ENCODE measurements at places on chromosomes 5 and 9. TPM values are rescaled to one million over a fixed set of nuclear protein-coding genes. Genes with fewer than 3 reads are reported as not detected.

- DNase-seq, result no peak
Observed at GRCh38 chr5:109141222-109142200, 268.3 kb downstream of the PJA2 start.

GRCh38 chr5:61363401-61364114, 31.5 kb downstream of the ZSWIM6 start:
- no peak for DNase-seq

- no peak for DNase-seq
Observed at GRCh38 chr5:96347502-96348292, 85.4 kb downstream of the PCSK1 start.

TNFSF8 gene
- 1.9 TPM for total RNA-seq

LHX6 gene
- not detected for total RNA-seq

BARHL1 gene
- not detected for total RNA-seq

DNA sequence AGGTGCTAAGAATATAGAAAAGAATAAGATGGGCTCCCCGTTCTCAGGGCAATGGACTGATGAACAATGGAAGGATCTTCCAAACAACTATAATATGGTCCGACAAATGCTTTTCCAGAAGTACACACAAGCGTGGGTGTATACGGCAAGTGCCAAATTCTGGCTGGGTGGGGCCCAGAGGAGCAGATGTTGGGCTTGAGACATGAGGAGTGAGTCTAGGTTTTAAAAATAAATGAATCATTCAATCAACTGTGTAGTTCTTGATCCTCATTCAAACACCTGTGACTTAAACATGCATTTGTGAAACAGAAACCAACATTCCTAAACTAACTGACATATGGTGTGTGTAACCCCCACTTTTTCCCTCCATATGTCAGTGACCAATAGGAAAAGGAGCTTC, 47.9 kb downstream of the MFAP3 start:
- DNase-seq, result no peak

DRD1 gene
- total RNA-seq, result not detected

GRCh38 chr9:87498811-87499360, 1.2 kb downstream of the DAPK1 start:
- no peak for DNase-seq

GRCh38 chr5:51651889-51652288, 268.6 kb downstream of the ISL1 start:
- no peak for DNase-seq

DNA sequence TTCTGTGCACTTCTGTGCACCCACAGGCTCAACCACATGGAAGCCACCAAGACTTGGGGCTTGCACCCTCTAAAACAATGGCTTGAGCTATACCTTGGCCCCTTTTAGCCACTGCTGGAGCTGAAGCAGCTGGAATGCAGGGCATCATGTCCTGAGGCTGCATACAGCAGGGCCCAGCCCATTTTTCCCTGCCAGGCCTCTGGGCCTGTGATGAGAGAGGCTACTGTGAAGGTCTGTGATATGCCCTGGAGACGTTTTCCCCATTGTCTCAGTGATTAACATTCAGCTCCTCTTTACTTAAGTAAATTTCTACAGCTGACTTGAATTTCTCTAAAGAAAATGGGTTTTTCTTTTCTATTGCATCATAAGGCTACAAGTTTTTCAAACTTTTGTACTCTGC, 134.0 kb upstream of the EGFLAM start:
- no peak for DNase-seq

DNA sequence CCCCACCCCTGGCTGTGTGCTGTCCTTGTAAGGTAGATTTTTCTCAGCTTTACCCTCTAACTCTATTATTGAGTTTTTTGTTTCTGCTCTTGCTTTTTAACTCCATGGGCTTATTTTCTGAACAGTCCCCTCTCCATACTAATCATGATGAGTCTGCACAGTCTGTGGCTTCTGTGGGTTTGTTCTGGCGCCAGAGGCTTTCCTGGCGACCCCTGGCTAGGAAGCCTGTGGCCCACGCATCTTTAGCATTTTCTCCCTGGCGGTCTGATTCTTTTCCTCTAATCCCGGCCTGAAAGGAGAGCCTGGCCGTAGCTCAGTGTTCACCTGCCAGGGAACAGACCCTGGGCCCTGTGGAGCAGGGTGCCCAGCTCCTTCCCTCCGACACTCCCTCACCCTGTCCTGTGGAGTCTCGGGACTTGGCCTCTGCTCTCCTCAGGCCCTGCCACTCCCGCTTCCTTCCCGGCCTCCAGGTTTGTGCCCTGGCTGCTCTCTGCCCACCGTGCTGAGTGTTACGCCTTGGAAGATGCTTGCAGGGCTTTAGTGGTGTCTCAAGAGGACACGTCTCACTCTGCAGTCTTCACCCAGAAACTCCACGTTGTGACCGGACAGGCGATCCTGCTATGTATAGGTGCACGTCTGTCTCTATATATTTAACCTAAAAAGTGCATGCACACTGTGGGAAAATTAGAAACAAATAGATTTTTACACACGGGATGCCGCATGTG, 31.7 kb upstream of the LRRC14B start:
- no peak for DNase-seq

- DNase-seq, result no peak
Observed at GRCh38 chr9:86667307-86667706, 280.0 kb downstream of the GAS1 start.

C9orf152 gene
- total RNA-seq, result not detected

SEMA6A gene
- total RNA-seq, result not detected

DNA sequence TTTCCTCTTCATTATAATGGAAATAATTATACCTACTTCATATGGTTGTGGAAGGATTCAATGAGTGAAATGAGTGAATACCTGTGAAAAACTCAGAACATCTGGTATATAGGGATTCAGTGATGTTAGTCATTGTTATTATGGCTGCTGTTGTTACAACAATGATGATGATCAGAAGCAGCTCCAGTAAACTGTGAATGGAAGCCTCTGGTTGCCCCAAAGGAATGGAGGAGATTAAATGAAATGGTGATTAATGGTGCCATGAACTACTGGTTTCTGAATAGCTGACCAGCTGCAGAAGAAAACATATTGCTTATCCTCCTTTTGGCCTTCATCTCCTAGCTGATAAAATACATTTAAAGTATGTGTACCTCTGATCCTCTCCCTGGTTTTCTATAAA, 372.0 kb downstream of the ARHGEF28 start:
- DNase-seq, result no peak

PRDM9 gene
- not detected for total RNA-seq

ADGRD2 gene
- not detected for total RNA-seq

KCNT1 gene
- total RNA-seq, result not detected

GRCh38 chr5:117788596-117788995, 1199.8 kb downstream of the DTWD2 start:
- DNase-seq, result no peak

DNA sequence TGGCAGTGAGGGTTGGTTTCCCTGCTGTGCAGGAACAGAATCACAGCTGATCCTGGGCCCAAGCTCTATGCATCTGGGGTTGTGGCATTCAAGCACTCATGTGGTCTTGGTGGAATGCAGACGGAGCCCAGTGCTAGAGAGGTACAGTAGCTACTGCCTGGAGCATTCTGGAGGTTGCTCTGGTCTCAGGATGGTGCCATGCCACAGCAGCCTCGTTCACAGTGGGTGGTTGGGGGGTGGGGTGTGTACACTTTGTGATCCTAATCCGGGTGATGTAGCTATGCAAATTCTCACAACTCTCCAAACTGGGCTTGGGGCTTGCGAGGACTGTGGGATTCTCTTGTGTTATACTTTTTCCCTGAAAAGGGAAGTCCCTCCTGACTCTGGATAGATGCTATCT, 45.2 kb downstream of the FGD3 start:
- DNase-seq, result no peak

GZMA gene
- 522 TPM for total RNA-seq

TMC1 gene
- not detected for total RNA-seq

- no peak for DNase-seq
Observed at GRCh38 chr9:88580961-88581360, 46.0 kb downstream of the NXNL2 start.

GRCh38 chr5:138884094-138884493, 9.0 kb upstream of the LRRTM2 start:
- no peak for DNase-seq

DNA sequence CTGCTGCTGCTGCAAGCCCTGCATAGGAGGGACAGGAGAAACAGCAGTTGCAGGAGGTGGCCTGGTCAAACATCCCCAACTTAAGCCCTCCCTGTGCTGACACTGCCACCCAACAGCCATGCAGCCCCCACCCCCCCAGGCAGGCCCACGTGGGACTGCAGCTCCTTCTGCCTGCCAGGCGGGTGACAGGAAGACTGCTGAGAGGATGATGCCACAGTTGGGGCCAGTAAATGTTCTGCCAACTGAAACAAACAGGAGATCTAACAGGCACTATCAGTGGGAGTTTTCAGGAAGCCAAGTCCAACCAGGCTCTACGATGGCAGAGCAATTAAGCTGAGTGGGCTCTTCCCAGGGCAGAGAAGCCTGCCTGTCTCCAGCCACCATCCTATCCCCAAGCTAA, 31.1 kb downstream of the DIRAS2 start:
- DNase-seq, result no peak

- no peak for DNase-seq
Observed at GRCh38 chr5:82011761-82012160, 39.9 kb downstream of the ATG10 start.

- no peak for DNase-seq
Observed at GRCh38 chr9:14238518-14238917, 75.4 kb downstream of the NFIB start.

- no peak for DNase-seq
Observed at GRCh38 chr9:102587281-102587680, 407.9 kb upstream of the CYLC2 start.

GRCh38 chr9:26770821-26771220, 121.8 kb downstream of the CAAP1 start:
- DNase-seq, result no peak

LMNB1 gene
- 184 TPM for total RNA-seq

Measured in natural killer cell treated with Interleukin-12 subunit alpha and Interleukin-12 subunit beta and Interleukin-15 and Interleukin-18, amount 100 ng/mL, for 72 hours (primary cell).